ENCODE measurements at places on chromosomes 4 and X.

GRCh38 chrX:150848914-150849365 is 49.5 kb downstream of the CD99L2 start:
- DNase-seq = no peak

DNA sequence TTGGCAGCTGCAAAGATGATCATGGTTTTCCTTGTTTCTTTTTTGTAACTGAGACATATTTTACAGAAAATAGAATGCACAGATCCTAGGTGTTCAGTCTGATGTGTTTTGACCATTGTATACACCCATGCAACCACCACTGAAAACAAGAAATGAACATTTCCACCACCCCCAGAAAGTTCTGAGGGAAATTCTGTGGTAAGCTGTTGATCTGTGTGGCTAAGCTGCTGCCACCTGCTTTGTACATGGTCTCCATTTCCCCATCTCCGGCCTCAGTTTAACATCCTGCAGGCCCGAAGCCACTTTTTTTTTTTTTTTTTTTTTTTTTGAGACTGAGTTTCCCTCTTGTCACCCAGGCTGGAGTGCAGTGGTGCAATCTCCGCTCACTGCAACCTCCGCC is 65.3 kb downstream of the NYX start:
- no peak for DNase-seq

GRCh38 chr4:101835121-101835904 is 44.8 kb downstream of the BANK1 start:
- DNase-seq = no peak

GRCh38 chr4:790466-790820 is 35.5 kb downstream of the CPLX1 start:
- no peak for DNase-seq

- no peak for DNase-seq
Measured at GRCh38 chr4:22487328-22487727, 28.5 kb downstream of the ADGRA3 start.

DNA sequence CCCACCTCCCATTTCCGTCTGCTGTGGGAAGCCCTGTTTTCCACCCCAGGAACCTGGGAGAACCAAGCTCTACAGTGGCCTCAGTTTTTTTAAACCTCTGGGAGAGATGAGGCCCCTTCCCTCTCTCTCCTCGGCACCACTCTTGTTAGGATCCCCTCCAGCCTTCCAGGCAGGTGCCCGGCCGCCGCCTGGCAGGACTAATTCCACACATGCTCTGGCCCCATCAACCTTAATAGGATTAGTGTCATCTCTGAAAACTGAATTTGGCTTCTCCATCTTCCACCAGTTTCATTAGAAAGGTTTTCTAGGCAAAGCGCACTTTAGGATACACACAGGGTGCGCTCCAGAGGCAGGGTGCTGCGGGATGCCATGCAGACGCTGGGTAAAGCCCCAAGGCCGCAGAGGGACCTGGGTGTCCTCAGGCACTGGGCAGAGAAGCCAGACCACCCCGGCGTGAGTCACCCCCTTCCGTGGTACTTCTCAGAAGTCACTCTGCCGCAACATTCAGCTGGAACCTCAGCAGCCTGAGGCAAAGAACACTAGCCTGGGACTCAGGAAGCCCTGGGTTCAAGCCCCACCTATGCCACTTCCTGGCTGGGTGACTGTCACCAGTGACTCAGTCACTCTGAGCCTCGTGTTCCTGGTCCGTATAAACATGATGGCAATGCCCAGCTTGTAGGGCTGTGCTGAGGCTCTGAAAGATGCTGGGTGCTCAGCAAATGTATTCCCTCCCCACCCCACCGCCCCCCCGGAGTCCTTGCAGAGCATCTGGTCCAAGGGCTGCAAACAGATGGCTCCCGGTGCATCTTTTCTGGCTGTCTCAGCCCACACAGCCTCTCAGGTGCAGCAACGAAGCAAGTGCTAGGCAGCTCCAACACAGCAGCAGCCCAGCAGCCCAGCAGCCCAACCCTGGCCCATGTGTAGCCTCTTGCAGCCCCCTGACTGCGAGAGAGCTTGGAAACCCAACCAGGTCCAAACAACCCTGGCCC is 29.1 kb downstream of the PPP2R2C start:
- peak; percentile 57 for DNase-seq

- no peak for DNase-seq
Measured at GRCh38 chrX:1521459-1521956, 15.5 kb downstream of the P2RY8 start.

- no peak for DNase-seq
Measured at GRCh38 chr4:130653842-130654241, 1557.9 kb downstream of the C4orf33 start.
